ENCODE measurements at places on chromosomes 6 and 20.
A peak's percentile ranks its signal among the peaks of the same experiment; 100 is the strongest.

GRCh38 chr20:45893831-45894230 is 2.7 kb downstream of the CTSA start:
- no peak overlapping the region for H3K4me3 ChIP-seq
- peaks cover 7% of the 10 kb centered on the region for H3K4me1 ChIP-seq
- H3K27me3 ChIP-seq: no peaks in the 10 kb centered on the region
- H3K27ac ChIP-seq: no peak overlapping the region

- DNase-seq: no peak
- peaks cover 3% of the 10 kb centered on the region for H3K27me3 ChIP-seq
Observed at GRCh38 chr6:13526357-13526726, 38.9 kb upstream of the GFOD1 start.

DNA sequence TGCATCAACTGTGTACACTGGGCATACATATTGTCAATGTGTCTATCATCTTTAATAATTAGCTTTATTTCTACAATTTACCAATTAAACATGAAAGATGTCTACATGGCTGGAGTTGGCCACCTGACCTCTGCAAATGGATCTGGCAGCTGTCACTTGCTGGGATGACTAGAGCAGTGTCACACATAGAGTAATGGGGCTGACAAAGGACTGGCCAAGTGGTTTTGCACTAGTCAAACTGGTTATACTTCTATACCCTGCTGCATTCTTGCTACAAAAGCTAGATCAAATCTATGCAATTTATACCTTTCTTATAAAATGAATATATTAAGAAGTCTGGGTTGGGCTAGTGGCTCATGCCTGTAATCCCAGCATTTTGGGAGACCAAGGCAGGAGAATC is 99.3 kb downstream of the SESN1 start:
- peaks cover 23% of the 10 kb centered on the region for H3K36me3 ChIP-seq
- H3K27ac ChIP-seq: no peak overlapping the region
- peaks cover 21% of the 10 kb centered on the region for H3K4me1 ChIP-seq
- H3K27me3 ChIP-seq: no peaks in the 10 kb centered on the region
- H3K4me3 ChIP-seq: no peak overlapping the region
- DNase-seq: no peak

DNA sequence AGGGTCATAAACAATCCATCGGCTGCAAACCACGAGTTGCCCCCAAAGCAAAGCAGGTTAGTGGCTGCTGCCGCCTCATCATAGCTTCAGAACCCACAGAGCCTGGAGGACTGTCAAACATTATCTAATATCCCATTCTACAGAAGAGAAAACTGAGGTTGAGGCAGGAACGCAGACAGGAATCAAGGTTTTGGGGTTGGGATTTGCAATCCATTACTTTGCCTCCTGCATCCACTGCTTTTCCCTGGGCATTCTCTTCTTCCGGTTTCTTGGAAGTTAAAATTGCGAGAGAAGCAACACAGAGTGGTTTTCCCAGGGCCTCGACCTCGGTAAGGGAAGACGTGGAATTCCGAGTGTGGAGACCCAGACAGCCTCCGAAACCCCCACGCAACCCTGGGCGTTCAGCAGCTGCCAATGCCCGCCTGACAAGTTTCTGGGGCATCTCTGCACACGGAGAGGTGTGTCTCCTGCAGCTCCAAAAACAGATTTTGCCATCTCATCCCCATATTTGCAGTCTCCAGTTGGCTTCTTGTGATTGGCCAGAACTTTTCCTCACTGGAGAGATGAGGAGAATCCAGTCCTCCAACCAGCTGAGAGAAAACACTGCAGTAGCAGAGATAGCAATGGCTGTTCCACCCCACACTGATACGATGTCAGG is 45.5 kb upstream of the SNAP25 start:
- H3K4me1 ChIP-seq: peaks cover 6% of the 10 kb centered on the region
- H3K36me3 ChIP-seq: no peaks in the 10 kb centered on the region
- H3K4me3 ChIP-seq: peak overlapping the region; percentile 66
- no peak overlapping the region for H3K27ac ChIP-seq
- peaks cover 77% of the 10 kb centered on the region for H3K27me3 ChIP-seq

- peaks cover 12% of the 10 kb centered on the region for H3K27me3 ChIP-seq
- no peak overlapping the region for H3K4me3 ChIP-seq
- H3K4me1 ChIP-seq: no peaks in the 10 kb centered on the region
Observed at GRCh38 chr20:32642257-32643046, 31.3 kb downstream of the C20orf203 start.

DNA sequence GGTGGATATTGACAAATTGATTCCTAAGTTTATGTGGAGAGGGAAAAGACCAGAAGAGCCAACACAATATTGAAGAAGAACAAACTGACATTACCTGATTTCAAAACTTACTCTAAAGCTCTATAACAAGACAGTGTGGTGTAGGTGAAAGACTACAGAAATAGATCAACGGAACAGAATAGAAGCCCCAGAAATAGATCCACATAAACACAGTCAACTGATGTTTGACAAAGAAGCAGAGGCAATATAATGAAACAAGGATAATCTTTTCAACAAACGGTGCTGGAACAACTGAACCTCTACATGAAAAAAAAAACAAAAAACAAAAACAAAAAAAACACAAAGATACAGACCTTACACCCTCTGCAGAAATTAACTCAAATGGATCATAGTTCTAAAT is 50.2 kb downstream of the MAP3K5 start:
- H3K27ac ChIP-seq: no peak overlapping the region
- no peaks in the 10 kb centered on the region for H3K4me1 ChIP-seq
- peaks cover 7% of the 10 kb centered on the region for H3K27me3 ChIP-seq
- no peaks in the 10 kb centered on the region for H3K36me3 ChIP-seq
- no peak overlapping the region for H3K4me3 ChIP-seq

DNA sequence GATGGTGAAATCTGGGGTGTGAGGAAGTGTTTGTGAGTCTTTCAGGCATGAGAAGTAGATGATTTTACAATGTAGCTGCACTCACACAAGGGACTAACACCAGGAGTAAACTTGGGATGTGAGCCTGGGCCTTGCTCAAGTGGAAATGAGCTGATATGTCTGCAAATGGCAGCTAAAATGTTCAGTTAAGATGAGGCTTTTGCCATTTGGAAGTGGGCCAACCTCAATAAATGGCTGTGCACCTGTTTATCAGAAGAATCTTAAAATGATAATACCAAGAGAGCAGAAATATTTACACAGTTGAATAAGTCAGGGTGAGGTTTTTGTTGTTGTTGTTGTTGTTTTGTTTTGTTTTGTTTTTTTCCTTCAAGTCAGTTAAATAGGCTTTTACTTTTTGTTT is 25.7 kb upstream of the KLHL31 start:
- H3K4me1 ChIP-seq: peaks cover 32% of the 10 kb centered on the region
- no peaks in the 10 kb centered on the region for H3K36me3 ChIP-seq
- H3K27ac ChIP-seq: no peak overlapping the region
- no peak overlapping the region for H3K4me3 ChIP-seq
- no peak for DNase-seq
- no peaks in the 10 kb centered on the region for H3K27me3 ChIP-seq

All from progenitor cell of endocrine pancreas (in vitro differentiated cells).